ENCODE measurements at places on chromosomes 2 and 18. TPM values are rescaled to one million over a fixed set of nuclear protein-coding genes. Genes with fewer than 3 reads are reported as not detected.

DNA sequence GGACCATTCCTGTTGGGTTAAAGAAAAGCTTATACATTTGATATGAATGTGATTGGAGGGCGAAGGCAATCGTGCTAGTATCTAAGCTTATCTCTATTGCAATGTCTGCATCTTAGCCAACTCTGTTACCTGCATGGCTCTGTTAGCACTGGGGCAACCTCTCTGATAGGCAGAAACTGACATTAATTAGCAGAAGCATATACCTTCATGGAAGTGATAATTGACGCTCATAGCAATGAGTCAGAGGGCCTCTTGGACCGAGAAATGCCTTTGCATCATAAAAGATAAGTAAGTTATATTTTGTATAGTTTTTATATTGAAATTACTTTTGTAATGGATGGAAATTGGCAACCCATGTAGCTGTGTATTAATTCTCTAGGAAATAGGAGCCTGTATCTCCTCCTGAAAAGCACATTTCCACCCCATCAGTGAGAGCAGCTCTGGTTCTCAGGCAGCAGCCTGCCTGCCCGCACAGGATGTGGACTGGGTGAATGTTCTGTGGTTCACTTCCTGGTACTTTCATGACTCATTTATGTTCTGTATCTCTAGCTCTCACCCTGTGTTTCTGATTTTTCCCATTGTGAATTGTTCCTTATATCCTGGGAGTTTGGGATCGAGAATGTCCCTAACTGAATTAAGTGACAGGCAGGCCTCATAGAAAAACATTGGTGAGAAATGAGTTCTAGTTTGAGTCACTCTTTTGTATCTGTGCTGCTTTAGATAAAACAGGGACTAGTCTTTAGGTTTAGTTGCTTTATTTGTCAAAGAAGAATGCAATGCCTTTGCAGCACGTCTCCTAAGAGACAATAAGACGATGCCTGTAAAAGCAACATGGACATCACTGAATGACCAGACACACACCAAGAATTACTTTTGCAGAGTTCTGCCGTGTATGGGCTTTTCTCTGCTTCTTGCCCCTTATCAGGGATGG lies 344.9 kb downstream of the DCDC2C start:
- H3K27ac ChIP-seq = no peak overlapping the region
- H3K27me3 ChIP-seq = no peaks in the 10 kb centered on the region
- no peak for DNase-seq
- no peaks in the 10 kb centered on the region for H3K4me1 ChIP-seq

- H3K36me3 ChIP-seq = no peaks in the 10 kb centered on the region
- no peak overlapping the region for H3K4me3 ChIP-seq
- H3K27me3 ChIP-seq = peaks cover 100% of the 10 kb centered on the region
- no peaks in the 10 kb centered on the region for H3K4me1 ChIP-seq
- H3K27ac ChIP-seq = no peak overlapping the region
- no peak for DNase-seq
Measured at GRCh38 chr2:222311978-222312738, 13.4 kb upstream of the PAX3 start.

DNA sequence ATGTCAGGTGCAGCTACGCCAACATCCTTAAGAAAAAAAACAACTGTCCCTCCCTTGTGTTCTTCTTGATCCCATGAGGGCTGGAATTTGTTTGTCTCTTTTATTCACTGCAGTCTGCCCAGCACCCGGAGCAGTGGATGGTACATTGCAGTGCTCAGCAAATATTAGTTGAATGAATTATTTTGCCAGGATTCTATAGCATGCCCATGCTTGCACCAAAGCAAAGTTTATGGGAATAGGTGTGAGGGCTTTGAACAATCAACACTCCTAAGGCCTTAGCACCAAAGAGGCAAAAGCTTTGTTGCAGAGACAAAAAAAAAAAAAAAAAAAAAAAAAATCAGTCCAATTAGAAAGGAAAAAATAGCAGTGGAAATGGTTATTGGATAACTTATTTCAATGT lies 28.7 kb upstream of the DCC start:
- no peak overlapping the region for H3K27ac ChIP-seq
- no peak for DNase-seq
- no peaks in the 10 kb centered on the region for H3K27me3 ChIP-seq

DNA sequence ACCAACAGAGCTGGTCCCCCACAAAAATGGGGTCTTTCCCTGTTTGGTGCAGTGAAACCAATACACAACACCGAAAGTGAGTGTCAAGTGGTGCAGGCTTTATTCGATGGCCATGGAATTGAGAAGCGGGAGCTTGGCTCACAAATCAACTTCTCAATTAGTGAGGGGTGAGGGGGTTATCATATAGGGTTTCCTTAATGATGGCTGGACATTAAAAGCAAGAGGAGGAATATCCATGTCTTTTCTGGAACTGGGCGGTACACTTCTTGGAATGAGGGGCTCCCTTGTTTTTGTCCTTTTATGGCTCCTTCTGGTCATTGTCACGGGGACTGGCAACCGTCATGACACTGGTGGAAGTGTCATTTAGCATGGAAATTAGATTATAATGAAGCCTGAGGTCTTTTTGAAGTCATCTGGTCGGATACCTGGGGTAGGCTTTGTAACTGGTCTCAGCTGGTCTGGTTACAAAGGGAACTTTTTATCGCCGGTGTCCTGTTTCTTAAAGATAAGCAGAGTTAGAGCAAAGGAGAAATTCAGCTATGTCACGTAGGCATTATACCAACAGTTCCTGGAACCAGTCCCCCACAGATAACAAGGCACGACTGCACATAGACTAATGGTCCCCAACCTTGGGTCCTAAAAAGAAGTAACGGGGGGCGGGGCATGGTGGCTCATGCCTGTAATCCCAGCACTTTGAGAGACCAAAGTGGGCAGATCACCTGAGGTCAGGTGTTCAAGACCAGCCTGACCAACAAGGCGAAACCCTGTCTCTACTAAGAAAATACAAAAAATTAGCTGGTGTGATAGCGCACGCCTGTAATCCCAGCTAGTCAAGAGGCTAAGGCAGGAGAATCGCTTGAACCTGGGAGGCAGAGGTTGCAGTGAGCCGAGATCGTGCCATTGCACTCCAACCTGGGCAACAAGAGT lies 93.5 kb upstream of the NDUFV2 start:
- H3K36me3 ChIP-seq = no peaks in the 10 kb centered on the region
- no peak overlapping the region for H3K4me3 ChIP-seq
- no peak overlapping the region for H3K27ac ChIP-seq
- no peak for DNase-seq
- no peaks in the 10 kb centered on the region for H3K4me1 ChIP-seq
- H3K27me3 ChIP-seq = no peaks in the 10 kb centered on the region

- H3K4me3 ChIP-seq = no peak overlapping the region
- no peaks in the 10 kb centered on the region for H3K36me3 ChIP-seq
- H3K27me3 ChIP-seq = no peaks in the 10 kb centered on the region
- no peaks in the 10 kb centered on the region for H3K4me1 ChIP-seq
- no peak overlapping the region for H3K27ac ChIP-seq
Measured at GRCh38 chr2:45713136-45713535, 61.7 kb downstream of the PRKCE start.

GRCh38 chr2:54673501-54673998 lies 49.9 kb upstream of the EML6 start:
- peak overlapping the region; percentile 84 for H3K27ac ChIP-seq
- H3K27me3 ChIP-seq = no peaks in the 10 kb centered on the region
- H3K4me3 ChIP-seq = no peak overlapping the region
- H3K4me1 ChIP-seq = peaks cover 36% of the 10 kb centered on the region
- peak; percentile 79 for DNase-seq

GRCh38 chr2:35821675-35822074 lies 533.9 kb upstream of the CRIM1 start:
- H3K27me3 ChIP-seq = no peaks in the 10 kb centered on the region
- no peak for DNase-seq
- no peaks in the 10 kb centered on the region for H3K36me3 ChIP-seq
- H3K4me1 ChIP-seq = no peaks in the 10 kb centered on the region
- no peak overlapping the region for H3K4me3 ChIP-seq

- no peak overlapping the region for H3K4me3 ChIP-seq
- H3K27me3 ChIP-seq = no peaks in the 10 kb centered on the region
- H3K27ac ChIP-seq = peak overlapping the region; percentile 66
- H3K4me1 ChIP-seq = peaks cover 13% of the 10 kb centered on the region
Measured at GRCh38 chr2:189411860-189412259, 29.4 kb upstream of the WDR75 start.

THSD7B gene
- not detected for total RNA-seq

UGT1A9 gene
- 10.6 TPM for total RNA-seq

SIGLEC15 gene
- not detected for total RNA-seq

Data from transverse colon (tissue), 4 donors.